ENCODE measurements at places on chromosomes 7 and 10.

GRCh38 chr10:95356190-95356955, 65.6 kb upstream of the PDLIM1 start:
- no peak for DNase-seq

DNA sequence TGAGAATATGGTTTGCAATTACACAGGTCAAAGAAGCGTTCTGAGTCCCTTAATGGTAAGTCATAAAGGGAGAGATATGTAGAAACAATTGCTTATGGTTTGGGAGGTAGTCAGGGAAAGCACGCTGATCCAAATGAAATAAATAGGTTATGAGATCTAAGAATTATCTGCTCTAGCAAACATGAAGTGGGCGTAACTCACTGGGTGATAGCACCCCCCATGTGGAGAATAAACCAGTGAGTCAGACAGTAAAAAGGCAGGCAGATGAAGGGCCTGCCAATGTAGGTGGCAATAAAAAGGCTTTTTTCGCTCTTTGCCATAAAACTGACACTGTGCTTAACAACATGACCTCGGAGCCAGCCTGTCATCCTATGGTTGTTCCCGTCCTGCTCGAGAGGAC, 306.9 kb downstream of the GLRX3 start:
- DNase-seq: no peak

DNA sequence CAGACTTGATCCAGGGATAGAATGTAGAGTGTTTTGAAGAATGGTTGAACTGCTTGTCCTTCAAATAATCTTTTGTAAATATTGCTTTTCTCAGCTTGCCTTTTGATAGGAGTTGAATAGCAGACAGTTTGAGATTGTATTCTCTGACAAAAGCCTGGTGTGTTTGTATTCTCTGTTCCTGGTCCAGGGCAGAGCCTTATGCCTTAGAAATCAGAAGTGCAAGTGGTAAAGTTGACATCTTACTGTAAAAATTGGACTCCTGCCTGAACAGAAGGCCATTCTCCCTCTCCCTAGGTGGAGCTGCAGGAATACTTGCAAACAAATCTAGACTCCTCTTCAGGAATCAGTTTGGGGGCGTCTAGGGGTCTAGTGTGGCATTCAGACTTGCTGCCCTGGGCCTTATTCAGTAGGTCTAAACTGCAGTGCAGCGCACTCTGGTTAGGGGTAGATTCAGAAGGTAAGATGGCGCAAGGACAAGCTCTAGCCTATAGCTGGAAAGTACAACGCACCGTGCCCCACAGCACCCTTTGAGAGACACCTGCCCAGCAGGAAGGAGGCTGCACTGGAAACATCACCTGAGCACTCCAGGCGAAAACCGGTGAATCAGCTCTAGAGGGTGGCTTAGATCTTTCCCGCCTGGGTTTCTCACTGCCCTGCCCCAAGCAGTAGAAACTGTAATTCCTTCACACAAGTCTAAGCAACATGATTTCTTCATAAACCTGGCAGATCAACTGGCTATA, 608.5 kb upstream of the GALNT17 start:
- no peak for DNase-seq

GRCh38 chr7:33744293-33745075, 160.9 kb upstream of the BMPER start:
- DNase-seq: no peak

GRCh38 chr7:55070271-55070743, 51.5 kb downstream of the EGFR start:
- no peak for DNase-seq

GRCh38 chr10:68184546-68184945, 47.4 kb downstream of the ATOH7 start:
- no peak for DNase-seq

- no peak for DNase-seq
These were observed 203.4 kb upstream of the GHITM start for GRCh38 chr10:83935911-83936310.

- peak; percentile 9 for DNase-seq
These were observed 368.5 kb upstream of the HPS1 start for GRCh38 chr10:98815039-98815885.

DNA sequence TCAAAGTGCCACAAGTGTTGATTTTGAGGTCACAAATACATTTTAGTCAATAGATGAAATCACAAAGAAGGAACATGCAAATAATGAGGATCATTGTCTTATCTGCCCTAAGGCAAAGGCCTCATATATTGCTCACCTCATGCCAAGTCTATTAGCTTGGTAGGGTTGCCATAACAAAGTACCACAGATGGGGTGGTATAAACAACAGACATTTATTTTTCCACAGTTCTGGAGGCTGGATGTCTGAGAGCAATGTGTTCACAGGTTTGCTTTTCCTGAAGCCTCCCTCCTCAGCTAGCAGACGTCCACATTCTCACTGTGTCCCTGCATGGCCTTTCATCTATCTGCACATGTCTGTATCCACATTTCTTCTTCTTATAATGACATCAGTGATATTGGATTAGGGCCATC, 59.6 kb downstream of the RELN start:
- DNase-seq: no peak

- no peak for DNase-seq
These were observed 201.3 kb downstream of the MAD1L1 start for GRCh38 chr7:2031451-2031845.

DNA sequence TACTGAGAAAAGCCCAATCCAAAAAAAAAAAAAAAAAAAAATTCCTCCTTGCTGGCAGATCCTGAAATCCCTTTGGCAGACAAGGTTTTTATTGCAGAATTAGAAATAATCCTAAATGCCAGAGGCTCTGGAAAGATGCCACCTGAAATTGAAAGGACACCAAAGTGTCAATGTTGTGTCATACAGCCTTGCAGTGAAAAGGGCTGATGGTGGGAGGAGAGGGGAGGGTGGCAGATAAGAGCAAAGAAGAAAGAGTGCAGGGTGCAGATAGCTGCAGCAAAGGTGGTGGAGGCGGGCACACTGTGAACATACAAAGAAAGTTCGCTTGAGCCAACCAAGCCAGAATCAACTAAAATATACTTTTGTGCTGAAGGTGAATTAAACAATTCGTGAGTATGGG, 8.2 kb upstream of the OPTN start:
- no peak for DNase-seq

DNA sequence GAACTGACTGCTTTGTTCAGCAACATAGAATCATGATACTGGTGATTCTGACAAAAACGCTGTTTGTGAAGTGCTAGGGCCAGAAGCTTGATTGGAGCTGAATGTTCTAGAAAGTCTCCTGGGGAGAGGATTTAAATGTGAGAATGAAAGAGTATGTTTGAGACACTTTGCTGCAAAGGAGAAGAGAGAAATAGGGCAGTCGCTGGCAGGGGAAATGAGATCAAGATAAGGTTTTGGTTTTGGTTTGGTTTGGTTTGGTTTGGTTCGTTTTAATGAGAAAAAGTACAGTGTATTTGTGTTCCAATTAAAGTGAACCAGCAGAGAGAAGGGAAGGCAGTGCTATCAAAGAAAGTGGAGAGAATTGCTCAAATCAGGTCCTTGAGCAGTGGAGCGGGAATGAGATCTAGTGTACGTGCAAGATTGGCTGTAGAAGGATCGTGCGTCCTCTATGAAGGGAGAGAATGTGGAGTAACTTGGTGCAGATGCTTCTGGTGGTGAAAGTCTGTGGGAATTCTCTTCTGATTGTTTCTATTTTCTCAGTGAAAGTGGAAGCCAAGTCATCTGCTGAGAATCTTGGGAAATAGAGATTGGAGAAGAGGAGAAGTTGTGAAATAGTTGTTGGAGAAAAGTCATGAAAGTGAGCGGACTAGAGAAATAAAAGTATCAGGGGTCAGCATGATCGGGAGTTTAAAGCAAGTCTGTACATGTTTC, 270.5 kb downstream of the CCDC3 start:
- no peak for DNase-seq

- DNase-seq: no peak
These were observed 33.7 kb upstream of the BHLHA15 start for GRCh38 chr7:98177553-98177952.

GRCh38 chr7:107946451-107946850, 55.5 kb downstream of the DLD start:
- no peak for DNase-seq

DNA sequence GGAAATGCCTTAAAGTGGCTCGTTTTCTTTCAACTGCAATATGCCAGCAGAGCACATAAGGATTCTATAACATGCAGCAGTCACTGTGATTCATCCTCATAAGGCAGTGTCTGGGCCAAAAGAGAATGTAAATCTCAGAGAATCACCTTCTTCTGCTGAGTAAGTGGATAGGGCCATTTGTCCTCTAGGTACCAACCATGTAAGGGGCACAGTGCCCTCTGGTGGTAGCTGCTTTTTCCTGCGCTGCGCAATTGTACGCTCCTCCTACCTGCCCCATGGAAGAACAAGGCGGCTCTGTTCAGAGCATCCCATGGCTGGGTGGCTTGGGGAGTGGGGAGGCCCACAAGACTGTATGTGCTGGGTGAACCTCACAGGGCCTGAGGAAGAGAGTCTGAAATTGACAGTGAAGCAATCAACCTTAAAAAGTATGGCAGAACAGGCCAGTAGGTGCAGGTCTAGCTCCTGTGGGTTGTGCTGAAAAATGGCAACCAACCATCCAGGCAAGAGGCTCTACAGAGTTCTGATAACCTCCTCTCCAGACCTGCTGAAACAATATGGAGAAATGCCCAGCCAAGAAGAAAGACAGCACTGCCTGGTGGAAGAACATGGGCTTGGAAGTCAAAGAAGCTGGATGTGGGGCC, 78.6 kb upstream of the C10orf90 start:
- DNase-seq: peak; percentile 85

GRCh38 chr10:48442809-48443177, 136.3 kb downstream of the MAPK8 start:
- DNase-seq: no peak

DNA sequence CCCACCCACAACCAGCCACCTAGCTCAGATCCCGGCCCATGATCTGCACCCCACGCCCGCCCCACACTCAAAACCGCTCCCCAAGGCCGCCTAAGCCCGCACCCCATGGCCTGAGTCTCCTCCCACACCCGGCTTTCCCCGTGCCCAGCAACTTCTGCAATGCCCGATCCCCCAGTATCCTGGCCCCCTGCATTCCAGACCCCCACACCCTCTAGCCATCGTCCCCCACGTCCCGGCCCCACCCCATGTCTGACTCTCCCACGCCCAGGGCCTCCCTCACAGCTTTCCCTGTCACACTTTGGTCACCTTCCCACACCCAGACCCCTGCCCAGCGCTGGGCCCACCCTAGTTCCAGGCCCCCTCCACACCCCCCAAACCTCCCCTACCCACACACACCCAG, 20.1 kb upstream of the FXYD4 start:
- DNase-seq: no peak
